ENCODE measurements at places on chromosomes 13 and 19.
A peak's percentile ranks its signal among the peaks of the same experiment; 100 is the strongest.

DNA sequence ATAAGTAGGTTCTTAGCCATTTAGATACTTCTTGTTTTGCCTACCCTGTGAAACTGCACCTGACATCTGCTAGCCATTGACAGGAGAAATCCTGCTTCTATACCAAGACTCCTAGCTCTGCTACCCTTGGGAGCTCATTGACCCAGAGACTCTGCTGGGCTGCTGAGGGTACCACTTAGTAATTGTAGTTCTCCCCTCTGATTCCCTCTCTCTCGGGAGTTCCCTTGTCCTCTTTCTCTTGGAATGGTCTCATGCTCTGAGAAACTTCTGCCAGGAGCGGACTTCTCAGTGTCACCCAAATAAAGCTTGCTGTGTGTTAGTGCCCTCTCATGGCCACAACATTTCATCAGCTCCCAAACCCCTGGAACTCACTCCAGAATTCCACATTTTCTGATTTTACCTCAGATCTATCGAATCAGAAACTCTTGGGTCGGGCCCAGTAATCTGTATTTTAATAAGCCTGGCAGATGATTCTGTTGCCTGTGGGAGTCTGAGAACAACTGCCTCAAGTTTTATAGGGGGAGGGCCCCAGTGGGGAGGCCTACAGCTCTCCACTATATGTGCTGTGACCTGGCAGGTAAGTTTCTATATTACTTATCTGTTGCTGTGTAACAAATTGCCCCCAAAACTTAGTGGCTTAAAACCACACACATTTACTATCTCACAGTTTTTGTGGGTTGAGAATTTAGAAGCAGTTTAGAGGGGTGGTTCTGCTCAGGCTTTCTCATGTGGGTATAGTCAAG, 221.1 kb downstream of the TDRD3 start:
- no peak for DNase-seq

- DNase-seq: no peak
Observed at GRCh38 chr13:28012896-28013295, 24.4 kb upstream of the URAD start.

GRCh38 chr19:5138606-5139582, 170.0 kb downstream of the KDM4B start:
- no peak for DNase-seq

- DNase-seq: no peak
Observed at GRCh38 chr19:42120276-42120980, 11.8 kb downstream of the POU2F2 start.

GRCh38 chr13:50152224-50152623, 137.0 kb downstream of the KCNRG start:
- no peak for DNase-seq

DNA sequence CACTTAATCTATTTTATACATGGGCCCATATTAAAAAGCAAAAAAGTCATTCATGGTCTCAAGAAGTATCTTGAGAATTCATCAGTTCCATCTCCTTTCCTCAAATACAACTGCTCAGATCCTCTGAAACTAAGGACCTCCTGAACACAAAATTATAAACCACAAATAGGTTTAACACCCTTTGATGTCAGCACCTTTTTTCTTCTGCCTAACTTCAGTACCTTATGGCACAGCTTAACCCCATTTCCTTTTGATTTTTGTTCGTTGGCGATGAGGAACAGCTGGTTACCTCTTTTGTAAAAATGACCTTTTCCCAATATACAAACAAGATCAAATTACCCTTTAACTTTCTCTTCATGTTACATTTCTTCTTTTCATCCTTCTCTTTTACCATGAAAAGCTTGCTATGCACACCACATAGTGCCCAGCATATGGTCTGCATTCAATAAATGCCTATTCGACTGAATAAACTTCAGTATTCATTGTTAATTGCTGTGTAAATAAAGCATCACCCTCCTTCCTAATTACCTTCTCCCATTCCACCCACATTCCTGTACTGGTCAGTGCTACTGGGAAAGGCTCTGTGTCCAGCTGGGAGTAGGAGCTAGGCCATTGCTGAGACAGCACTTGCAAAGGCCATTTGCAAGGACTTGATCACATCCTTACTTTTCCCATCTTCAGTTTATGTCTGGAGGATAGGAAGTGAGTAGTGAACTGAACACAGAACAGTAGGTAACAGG, 317.9 kb downstream of the SHISA2 start:
- DNase-seq: no peak

- no peak for DNase-seq
Observed at GRCh38 chr19:18297308-18297707, 15.9 kb upstream of the JUND start.

- DNase-seq: peak; percentile 33
Observed at GRCh38 chr19:28701491-28701890, 511.5 kb downstream of the UQCRFS1 start.

DNA sequence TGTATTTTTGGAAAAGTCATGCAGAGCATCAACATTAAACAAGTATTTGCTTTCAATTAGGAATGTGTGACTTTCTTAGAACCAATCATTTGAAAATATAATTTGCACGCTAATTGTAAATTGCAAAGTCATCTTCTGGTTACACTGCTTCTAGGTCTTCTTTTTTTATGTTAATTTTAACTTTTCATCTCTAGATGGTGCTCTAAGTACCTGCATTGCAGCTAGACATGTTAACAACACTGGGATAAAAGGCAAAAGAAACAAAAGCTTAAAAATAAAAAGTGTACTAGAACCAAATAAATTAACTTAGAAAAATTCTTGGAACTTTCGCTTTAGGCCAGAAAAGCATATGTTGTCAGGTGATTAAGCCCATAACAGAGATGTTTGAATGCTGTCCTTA, 2758.2 kb downstream of the PCDH9 start:
- peak; percentile 42 for DNase-seq

- DNase-seq: no peak
Observed at GRCh38 chr19:33948651-33949335, 152.1 kb downstream of the KCTD15 start.

DNA sequence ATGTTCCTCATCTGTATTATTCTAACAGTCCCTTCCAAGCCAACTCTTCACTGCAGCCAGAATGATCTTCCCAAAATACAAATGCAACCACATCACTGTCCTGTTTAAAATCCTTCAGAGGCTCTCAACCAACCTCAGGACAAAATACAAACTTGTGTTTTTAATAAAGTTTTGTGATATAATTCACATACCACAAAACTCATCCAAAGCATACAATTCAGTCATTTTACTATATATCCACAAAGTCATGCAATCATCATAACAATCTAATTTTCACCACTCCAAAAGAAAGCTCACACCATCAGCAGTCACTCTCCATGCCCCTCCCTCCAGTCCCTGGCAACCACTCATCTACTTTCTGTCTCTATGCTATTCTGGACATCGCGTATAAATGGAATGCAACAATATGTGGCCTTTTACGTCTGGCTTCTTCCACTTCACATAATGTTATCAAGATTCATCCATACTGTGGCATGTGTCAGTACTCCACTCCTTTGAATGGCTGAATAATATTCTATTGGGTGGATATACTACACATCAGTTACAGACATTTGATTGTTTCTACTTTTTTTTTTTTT, 81.7 kb upstream of the DOCK9 start:
- DNase-seq: no peak

- no peak for DNase-seq
Observed at GRCh38 chr13:94710881-94711560, 1.3 kb downstream of the SOX21 start.

All from fibroblast of skin of left biceps (primary cell).